ENCODE measurements at places on chromosomes 12 and 14.

DNA sequence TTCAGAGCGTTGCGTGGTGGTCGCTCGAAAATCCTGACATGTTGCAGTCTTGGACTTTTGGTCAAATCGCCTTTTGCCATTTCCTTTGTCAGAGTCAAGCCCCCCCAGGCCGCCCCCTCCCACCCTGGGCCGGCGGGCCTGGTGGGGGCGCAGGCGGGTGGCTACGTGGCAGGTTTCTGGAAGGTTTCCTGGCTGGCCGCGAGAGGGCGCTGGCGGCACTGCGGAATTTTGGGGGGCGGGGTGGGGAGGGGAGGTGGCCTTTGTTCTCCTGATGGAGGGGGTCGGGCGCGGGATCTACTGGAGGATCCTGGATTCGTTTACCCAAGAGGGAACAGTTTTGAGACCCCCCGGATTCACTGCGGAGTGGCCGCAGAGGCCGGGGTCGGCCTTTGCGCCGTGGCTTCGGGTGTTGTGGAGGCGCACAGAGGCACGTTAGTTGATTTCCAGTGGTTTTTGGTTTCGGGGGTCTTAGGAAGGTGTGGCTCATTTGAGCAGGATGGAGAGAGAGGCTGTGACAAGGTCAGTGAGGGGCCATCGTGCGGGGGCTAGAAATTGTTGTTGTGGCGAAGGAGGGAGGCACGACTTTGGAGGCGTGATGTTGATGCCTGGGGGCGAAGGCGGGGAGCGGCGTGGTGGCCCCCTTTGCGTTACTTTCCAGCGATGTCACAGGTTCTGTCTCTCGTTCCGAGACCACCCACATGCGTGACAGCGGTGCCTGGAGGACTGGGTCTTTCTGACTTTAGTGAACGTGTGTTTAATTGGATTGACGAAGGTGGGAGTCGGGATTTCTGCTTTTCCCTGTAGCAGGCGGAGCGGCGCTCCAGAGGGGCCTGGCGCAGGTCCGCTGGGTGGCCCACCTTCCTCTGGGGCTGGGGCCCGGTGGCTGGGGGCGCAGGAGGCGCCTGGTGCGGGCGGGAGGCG lies 1.4 kb downstream of the MEG3 start:
- DNase-seq, result no peak

DNA sequence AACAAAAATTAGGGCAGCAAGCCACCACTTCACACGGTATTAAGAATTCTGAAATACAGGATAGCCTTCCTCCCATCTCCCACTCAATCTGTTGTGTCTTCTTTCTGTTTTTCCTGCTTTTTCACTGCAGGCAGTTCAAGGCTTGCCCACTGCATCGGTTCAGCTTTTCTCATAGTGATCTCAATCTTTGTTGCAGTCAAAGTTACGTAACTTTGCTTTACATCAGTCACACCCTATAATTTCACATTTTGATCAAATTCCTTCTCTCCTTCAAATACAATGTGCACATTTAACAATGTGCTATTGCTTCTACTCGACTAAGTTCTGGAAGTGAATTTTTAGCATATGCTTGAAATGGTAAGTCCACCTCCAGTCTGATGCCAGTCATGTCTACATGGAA lies 217.6 kb downstream of the EFCAB11 start:
- no peak for DNase-seq

- DNase-seq, result no peak
Observed at GRCh38 chr12:129052373-129052772, 199.1 kb downstream of the GLT1D1 start.

- DNase-seq, result no peak
Observed at GRCh38 chr12:31626270-31626995, 33.1 kb upstream of the ETFBKMT start.

- no peak for DNase-seq
Observed at GRCh38 chr12:49969651-49970429, 2.9 kb upstream of the AQP6 start.

- no peak for DNase-seq
Observed at GRCh38 chr12:53820514-53821306, 68.9 kb upstream of the CISTR start.

- no peak for DNase-seq
Observed at GRCh38 chr12:38411426-38411825, 94.9 kb downstream of the ALG10B start.

DNA sequence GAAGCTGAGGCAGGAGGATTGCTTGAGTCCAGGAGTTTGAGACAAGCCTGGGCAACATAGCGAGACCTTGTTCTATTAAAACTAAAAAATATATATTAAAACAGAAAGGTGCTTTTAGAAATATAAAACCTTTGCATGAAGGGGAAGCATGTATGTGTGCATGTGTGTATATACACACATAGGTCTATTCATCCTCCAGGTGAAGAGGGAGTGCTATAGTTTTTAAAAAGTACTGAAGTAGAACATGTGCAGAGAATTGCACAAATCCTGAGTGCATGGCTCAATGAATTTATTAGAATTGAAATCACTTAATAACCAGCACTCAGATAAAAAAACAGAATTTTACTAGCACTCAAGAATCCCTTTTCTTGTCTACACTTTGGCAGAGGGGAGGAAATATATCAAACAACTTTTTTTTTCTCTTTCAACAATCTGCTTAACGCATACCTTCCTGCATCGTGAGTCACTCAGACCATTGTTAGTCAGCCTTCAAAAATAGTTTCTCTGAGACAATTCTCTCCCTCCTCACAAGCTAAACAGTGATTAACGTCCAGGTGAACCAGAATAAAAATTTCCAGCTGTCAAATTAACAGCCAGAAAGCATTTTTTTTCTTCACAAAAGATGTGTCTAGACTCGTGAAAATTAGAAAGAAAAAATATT lies 17.7 kb upstream of the NEDD1 start:
- DNase-seq, result no peak
